ENCODE measurements at places on chromosomes 7 and 10. TPM values are rescaled to one million over a fixed set of nuclear protein-coding genes. Genes with fewer than 3 reads are reported as not detected.

PRR15 gene
- not detected for total RNA-seq

ACADSB gene
- total RNA-seq = 6.8 TPM

STAG3 gene
- total RNA-seq = 0.52 TPM

TAS2R41 gene
- not detected for total RNA-seq

GNGT1 gene
- not detected for total RNA-seq

LBX1 gene
- 3.1 TPM for total RNA-seq

CRHR2 gene
- under 0.01 TPM for total RNA-seq

CDHR1 gene
- under 0.01 TPM for total RNA-seq

SPDYE6 gene
- not detected for total RNA-seq

STN1 gene
- 20.9 TPM for total RNA-seq

ELFN1 gene
- total RNA-seq = 1.6 TPM

CNPY1 gene
- total RNA-seq = 0.52 TPM

MYOZ1 gene
- 1,224 TPM for total RNA-seq

TMEM273 gene
- 6.8 TPM for total RNA-seq

GPNMB gene
- 49.6 TPM for total RNA-seq

TMEM213 gene
- total RNA-seq = not detected

NT5C3A gene
- total RNA-seq = 31.3 TPM

FAM221A gene
- 0.52 TPM for total RNA-seq

ZNF479 gene
- total RNA-seq = not detected

MRLN gene
- 156 TPM for total RNA-seq

GBX1 gene
- not detected for total RNA-seq

CREM gene
- 21.4 TPM for total RNA-seq

HGF gene
- 4.7 TPM for total RNA-seq

HOXA13 gene
- 0.52 TPM for total RNA-seq

STOX1 gene
- 3.7 TPM for total RNA-seq

POLR3A gene
- total RNA-seq = 18.8 TPM

ATXN7L1 gene
- 6.3 TPM for total RNA-seq

HOXA1 gene
- total RNA-seq = not detected

FRMPD2 gene
- total RNA-seq = not detected

LIPF gene
- not detected for total RNA-seq

EPDR1 gene
- total RNA-seq = 63.2 TPM

SYCE1 gene
- not detected for total RNA-seq

TEX36 gene
- not detected for total RNA-seq

PHKG1 gene
- 48.0 TPM for total RNA-seq

SYT15B gene
- total RNA-seq = not detected

DNAJC2 gene
- total RNA-seq = 8.9 TPM

FOXI2 gene
- total RNA-seq = not detected

PTN gene
- total RNA-seq = 21.9 TPM

TCF7L2 gene
- total RNA-seq = 33.9 TPM

AFAP1L2 gene
- total RNA-seq = 24.0 TPM
